ENCODE measurements at places on chromosomes 7 and 10.
A peak's percentile ranks its signal among the peaks of the same experiment; 100 is the strongest.

DNA sequence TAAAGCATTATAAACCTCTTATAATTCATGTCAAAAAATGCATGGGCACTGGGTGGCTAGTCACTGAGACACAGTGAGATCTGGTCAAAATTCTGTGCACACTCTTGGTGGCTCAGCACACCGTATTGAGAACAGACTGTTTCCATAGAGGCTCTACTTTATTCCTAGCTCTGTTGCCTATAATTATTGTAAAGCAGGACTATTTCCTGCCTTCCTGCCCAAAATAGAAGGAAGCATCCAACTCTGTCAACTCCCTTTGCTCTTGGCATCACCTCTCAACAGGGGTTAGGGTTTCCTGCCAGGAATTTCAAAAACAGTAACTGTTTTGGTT lies 45.1 kb downstream of the PTN start:
- no peak for DNase-seq

- no peak for DNase-seq
These were observed 220.8 kb upstream of the PHYHIPL start for GRCh38 chr10:58955615-58956014.

DNA sequence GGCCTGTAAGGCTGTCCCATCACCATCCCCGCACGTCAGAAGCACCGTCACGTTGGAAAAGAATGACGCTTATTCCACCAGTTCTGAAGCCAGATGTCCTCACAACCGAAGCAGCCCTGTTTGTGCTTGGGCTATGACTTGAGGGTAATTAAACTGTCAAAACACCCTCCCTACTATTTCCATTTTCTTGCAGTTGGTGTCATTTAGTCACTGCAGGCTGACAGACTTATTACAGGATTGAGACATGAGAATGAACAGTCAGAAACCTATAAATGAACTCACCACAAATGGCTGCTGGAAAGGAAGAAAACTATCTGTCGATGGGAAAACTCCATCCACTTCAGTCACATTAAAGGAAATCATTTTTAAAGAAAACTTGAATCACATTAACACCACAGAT lies 85.3 kb downstream of the VOPP1 start:
- no peak for DNase-seq

GRCh38 chr7:73701357-73701995 lies 18.0 kb downstream of the STX1A start:
- DNase-seq, result peak; percentile 79

DNA sequence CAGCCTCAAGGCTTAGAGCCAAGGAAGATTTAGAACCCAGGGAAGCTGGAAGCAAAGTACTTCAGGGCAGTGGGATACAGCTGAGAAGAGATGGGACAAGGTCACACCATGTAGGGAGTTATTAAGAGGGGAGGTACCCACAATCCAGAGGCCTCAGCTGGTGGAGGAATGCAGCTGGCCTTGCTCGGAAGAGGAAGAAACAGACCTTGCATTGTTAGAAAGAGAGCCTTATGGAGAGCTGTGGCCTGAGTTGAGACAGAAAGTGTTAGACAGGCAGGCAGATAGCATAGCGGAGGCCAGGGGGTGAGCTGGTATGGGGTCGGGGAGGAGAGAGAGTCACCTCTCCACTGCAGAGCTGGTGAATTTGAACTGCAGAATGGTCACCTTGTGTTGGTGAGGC lies 173.1 kb downstream of the JCAD start:
- no peak for DNase-seq

- DNase-seq, result no peak
These were observed 388 bp downstream of the ECD start for GRCh38 chr10:73167458-73167782.

- no peak for DNase-seq
These were observed 292.4 kb upstream of the KLF14 start for GRCh38 chr7:131026297-131027000.

DNA sequence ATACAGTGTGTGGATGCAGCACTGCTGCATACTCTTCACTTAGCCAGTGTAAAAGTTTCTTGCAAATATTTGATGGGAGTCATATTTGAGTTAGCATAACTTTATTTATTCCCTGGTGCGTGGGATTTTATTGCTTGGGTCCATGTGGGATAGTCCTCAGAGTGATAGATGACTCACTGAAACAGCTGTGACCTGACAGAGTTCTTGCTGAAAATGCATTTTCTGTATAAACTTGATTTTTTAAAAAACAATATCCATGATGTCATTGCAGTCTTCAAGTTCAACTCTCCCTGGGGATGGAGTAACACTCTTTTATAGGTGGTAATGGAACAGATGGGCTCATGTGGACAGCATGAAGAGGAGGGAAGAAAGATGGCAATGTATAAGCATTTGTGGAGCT lies 310.0 kb downstream of the PPP1R3A start:
- DNase-seq, result no peak
